Fibroblast of upper back skin (primary cell): ENCODE measurements at places on chromosomes 1 and 21.

DNA sequence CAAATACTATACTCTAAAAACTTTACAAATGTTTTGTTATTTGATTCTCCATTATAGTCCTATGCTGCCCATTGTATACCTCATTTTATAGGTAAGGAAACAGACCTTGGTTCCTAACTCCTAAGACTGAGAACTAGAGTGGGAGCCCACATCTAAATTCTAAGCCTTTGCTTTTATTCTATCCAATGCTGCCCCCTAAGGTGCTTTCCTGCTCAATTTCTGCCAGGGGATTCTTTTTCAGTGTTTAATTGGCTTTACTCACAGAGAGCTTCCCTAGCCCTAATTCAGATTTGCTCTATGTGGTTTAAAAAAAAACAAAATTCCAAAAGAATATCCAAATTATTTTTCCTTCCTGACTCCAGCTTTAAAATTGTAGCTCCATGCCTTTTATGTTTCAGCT is 64.5 kb downstream of the KIF14 start:
- DNase-seq, result peak; percentile 30

DNA sequence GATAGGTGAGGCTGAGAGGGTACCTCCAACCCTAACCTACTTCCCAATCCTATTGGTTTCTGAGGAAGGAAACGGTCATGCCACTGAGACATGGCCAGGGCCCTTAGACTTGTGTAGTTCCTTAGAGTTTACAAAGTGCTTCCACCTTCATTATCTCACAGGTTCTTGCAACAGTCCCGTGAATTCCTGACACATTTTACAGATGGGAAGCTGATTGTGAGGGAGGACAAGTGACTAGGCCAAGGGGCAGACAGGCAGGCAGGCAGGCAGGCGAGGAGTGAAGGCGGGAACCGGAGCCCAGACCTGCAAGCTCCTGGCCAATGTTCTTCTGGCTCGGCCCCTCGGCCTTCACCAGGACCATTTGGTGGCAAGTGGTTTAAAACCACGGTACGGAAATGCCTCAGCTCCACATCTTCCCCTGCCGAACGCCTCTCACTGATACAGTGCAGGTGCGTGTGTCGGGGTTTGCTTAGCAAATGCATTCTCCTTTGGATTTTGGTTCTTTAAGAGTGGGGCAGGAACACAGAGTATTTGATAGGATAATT is 45.1 kb downstream of the ZBTB18 start:
- no peak for DNase-seq

DNA sequence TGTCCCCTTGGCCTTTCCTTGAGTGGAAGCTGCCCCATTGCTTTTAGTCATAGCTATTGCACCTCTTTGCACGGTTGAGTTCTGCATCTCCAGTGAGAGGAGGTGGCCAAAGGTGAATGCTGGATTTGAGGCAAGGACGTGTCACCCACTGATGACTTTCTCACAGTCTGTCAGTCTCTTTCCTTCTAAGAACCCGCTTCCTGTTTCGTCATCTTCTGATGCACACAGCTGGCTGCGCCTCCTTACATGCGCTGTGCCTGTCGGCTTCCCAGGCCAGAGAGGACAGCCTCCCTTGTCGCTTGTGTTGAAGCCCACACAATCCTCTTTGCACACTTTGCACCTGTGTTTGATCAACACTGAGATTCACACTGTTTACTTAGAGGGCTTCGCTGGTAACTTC is 41.8 kb upstream of the PWP2 start:
- no peak for DNase-seq

DNA sequence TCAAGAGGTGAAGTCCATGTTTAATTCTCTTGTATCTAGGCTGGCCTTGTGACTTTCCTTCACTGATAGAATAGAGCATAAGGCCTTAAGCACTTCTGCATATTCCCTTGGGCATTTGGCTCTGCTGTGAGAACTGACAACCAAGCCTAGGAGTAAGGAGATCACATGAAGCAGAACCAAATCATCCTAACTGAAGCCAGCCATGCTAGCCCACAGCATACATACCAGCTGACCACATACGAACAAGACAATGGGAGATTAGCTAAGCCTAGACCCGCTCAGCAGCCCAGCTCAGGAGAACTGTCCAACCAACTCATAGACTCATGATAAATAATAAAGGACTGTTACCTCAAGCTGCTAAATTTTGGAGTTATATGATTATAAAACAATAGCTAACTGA is 114.6 kb upstream of the NEK7 start:
- DNase-seq, result peak; percentile 29

- DNase-seq, result no peak
These were observed 43.0 kb upstream of the TRABD2B start for GRCh38 chr1:48040154-48040553.
